ENCODE measurements at places on chromosomes 6 and 20.

DNA sequence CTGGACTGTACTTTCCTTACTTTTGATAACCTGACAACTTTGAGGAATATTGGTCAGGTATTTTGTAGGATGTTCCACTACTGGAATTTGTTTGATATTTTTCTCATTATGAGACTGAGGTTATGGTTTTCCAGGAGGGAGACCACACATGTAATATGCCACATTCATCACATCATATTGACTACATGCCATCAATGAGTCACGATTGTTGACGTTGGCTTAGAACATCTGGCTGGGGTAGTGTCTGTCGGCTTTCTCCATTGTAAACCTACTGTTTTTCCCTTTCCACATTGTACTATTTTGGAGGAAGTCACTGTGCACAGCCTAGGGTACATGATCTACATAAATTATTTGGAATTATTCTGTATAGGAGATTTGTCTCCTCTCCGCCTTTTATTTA is 1.4 kb upstream of the STX11 start:
- DNase-seq, result no peak

DNA sequence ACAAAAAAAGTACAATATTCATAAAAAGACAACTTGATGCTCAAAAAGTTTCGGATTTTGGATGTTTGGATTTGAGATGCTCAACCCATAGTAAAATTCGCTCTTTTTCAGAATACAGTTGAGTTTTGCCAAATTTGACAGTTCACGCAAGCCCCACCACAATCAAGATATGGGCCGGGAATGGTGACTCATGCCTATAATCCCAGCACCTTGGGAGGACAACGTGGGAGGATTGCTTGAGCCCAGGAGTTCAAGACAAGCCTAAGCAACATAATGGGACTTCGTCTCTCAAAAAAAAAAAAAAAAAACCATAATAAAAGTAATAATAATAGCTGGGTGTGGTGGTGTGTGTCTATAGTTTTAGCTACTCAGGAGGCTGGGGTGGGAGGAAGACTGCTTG is 51.3 kb downstream of the PHF20 start:
- no peak for DNase-seq

- DNase-seq, result no peak
These were observed 24.7 kb upstream of the CNKSR3 start for GRCh38 chr6:154535147-154535546.

- no peak for DNase-seq
These were observed 15.7 kb downstream of the PPP1R3G start for GRCh38 chr6:5100806-5101205.

DNA sequence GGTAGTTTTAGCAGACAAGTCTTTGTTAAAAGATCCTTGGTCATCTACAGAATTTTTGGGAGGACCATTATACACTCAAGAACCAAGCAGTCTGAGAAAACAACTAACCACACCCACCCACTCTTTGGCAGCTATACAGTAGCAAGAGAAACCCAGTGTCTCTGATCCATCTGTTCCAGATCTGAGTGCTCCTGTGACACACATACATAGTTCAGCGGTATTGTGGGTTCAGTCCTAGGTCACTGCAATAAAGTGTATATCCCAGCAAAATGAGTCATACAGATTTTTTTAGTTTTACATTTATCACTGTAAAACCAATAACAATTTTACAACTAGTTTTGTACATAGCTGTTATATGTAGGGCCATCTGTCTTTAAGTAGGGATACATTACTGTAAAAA is 47.4 kb upstream of the PAK5 start:
- DNase-seq, result no peak

- DNase-seq, result no peak
These were observed 201.8 kb downstream of the GRIK2 start for GRCh38 chr6:101595276-101595675.

- no peak for DNase-seq
These were observed 19.4 kb upstream of the COL19A1 start for GRCh38 chr6:69846770-69847491.

- DNase-seq, result no peak
These were observed 140.4 kb upstream of the TAB2 start for GRCh38 chr6:149176971-149177667.

DNA sequence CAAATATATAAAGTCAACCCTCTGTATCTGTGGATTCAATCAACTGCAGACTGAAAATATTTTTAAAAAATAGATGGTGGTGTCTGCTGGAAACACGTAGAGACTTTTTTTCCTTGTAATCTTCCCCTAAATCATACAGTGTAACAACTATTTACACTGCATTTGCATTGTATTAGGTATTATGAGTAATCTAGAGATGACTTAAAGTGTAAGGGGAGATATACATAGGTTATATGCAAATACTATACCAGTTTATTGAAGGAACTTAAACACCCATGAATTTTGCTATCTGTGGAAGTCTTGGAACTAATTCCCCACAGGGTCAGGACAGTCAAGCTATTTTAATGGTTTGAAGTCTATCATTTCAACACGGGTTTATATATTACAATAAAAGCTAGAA is 10.2 kb downstream of the HDAC2 start:
- no peak for DNase-seq

DNA sequence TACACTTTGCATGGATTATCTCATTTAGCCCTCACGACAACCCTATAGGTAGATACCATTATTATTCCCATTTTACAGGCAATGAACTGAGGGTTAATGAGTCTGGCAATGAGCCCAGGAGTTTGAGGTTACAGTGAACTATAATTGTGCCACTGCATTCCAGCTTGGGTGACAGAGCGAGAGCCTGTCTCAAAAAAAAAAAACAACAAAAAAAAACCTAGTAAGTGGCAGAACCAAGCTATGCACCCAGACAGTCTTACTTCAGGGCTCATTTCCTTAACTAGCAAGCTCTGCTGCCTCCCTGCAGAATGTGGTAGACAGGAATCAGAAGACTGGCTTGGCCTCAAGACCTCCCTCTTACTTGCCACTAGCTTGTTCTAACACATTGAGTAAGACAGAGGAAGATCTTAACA is 71.9 kb upstream of the RREB1 start:
- no peak for DNase-seq

GRCh38 chr6:37535759-37536490 is 36.2 kb upstream of the CCDC167 start:
- no peak for DNase-seq

- DNase-seq, result no peak
These were observed 33.9 kb upstream of the SGK1 start for GRCh38 chr6:134351615-134352474.

GRCh38 chr6:27040244-27041042 is 207.1 kb upstream of the PRSS16 start:
- DNase-seq, result no peak

DNA sequence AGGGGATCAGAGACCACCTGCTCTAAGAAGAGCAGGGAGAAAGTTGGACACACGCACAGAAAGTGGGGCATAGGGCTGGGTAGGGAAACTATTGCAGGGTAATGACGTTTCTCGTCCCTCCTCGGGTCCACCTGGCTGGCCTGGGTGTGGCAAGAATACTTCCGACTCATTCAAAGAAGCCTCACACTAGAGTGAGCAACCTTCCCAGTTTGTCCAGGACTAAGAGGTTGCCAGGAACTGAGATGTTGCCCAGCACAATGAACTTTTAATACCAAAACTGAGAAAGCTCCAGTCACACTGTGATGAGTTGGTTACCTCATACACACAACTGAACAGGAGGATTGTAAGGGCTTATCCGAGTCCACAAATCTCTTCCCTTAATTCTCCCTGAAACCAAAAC is 74.5 kb upstream of the ADGRF1 start:
- DNase-seq, result no peak

- DNase-seq, result no peak
These were observed 5.6 kb downstream of the TRAM2 start for GRCh38 chr6:52571099-52571755.

Measured in stimulated activated effector memory CD8-positive, alpha-beta T cell treated with anti-CD3 and anti-CD28 coated beads, Interleukin-12 subunit alpha, Interleukin-12 subunit beta, amount 100 ng/mL, for 72 hours (primary cell).